Stimulated activated CD8-positive, alpha-beta memory T cell treated with anti-CD3 and anti-CD28 coated beads, Interleukin-15, amount 100 ng/mL, for 4 hours (primary cell): ENCODE measurements at places on chromosomes 2 and 18.

GRCh38 chr2:196980001-196980400 lies 53.5 kb upstream of the PGAP1 start:
- no peak for DNase-seq

- no peak for DNase-seq
Measured at GRCh38 chr2:36572719-36573059, 25.3 kb downstream of the FEZ2 start.

GRCh38 chr2:64260817-64261216 lies 116.6 kb upstream of the PELI1 start:
- DNase-seq = no peak

GRCh38 chr2:198143793-198144192 lies 339.4 kb downstream of the PLCL1 start:
- DNase-seq = no peak

DNA sequence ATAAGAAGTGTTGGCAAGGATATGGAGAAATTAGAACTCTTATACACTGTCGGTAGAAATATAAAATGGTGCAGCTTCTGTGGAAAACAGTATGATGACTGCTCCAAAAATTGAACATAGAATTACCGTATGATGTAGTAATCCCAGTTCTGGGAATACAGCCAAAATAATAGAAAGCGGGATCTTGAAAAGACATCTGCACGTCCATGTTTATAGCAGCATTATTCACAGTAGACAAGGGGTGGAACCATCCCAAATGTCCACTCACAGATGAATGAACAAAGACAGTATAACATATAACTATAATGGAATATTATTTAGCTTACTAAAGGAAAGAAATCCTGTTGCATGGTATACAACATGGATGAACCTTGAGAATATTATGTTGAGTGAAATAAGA lies 257.7 kb downstream of the TDRD15 start:
- no peak for DNase-seq

GRCh38 chr2:143603035-143603655 lies 473.9 kb downstream of the ARHGAP15 start:
- no peak for DNase-seq

DNA sequence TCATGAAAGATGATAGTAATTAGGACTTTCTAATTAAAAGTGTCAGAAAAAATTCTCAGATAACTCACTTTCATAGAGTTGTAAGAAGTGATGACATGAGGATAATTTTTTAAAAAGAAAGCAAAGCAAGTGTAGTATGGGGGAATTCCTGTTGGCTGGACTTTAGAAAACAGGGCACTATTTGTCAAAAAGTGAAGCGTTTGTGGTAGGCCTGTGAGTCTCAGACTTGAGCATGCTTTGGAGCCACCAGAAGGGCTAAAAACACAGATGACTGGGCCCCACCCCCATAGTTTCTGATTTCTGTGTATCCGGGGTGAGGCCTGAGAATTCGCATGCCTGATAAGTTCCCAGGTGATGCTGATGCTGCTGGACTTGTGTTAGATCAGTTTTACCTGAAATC lies 222.6 kb upstream of the LRRTM1 start:
- no peak for DNase-seq

GRCh38 chr2:231612109-231612455 lies 19.4 kb downstream of the TEX44 start:
- DNase-seq = no peak

DNA sequence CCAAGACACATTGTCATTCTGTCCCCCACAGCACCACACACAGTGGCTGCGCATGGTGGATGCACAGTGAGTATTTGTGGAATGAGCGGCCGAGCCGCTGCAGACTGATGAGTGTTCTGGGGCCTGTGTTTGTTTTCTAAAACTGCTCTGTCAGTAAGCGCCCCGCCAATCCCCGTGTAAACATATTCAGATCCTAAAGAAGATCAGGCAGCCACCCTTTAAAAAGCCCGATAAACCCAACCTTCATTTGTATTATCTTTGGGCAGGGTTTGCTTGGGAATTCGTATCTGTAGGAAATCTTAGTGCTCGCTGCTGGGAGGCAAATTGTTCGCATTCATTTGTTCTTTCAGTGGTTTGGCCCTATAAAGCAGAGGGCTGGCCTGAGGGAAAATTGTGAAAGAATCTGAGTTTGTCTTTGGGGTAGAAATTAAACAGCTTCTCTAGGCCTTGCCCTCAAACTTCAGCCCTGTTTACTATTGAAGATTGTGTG lies 68.6 kb downstream of the TGOLN2 start:
- no peak for DNase-seq

GRCh38 chr2:43464590-43464989 lies 131.2 kb downstream of the THADA start:
- DNase-seq = no peak

- DNase-seq = no peak
Measured at GRCh38 chr2:121633463-121633862, 15.8 kb downstream of the CLASP1 start.

DNA sequence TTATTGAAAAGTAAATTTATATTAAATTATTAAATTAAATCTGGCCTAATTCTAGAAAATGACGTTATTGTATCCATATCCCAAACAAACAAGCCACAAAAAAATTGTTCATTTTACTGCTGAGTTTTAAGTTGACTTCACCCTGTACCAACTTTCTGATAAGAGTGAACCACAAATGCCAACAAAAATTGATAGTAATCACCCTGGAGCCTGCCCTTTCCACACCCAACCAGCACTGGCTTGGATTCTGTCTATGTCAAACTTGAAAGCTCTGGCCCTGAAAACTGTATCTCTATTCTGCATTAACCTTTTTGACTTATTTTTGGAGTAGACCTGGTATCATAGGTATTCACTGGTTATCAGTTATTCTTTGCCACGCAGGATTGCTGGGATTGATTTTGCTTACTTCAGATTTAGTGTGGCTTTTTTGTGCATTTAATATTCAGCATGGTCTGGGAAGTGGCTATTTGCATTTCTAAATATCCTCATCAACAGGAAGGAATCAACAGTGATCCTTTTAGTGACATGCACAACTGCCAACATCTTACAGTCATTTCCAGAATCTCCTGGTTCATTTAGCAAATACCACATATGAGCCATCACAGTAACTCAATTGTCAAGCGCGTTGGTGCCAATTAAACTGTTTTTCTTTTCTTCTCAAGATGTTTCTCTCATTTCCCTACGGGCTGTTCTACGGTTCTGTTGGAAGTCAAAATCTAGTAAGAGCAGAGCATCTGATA lies 11.4 kb upstream of the SRBD1 start:
- no peak for DNase-seq

DNA sequence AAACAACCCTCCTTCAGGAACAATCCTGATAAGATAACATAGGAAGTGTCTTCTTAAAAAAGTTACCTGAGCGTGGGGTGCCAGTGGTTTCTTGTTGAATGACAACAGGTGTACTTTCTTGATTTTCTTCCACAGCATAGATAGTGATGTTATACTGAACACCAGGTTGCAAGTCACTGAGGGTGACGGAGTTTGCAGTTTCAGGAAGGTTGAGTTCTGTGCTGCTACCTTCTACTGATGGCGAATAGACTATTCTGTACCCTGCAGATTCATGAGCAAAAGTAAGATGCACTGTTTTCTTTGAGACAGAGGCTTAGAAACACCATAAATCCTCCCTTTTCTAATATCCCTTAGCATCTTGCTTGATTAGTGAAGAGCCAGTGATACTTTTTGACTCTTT lies 28.8 kb downstream of the FN1 start:
- DNase-seq = no peak

GRCh38 chr2:11129598-11130449 lies 25.4 kb upstream of the SLC66A3 start:
- peak; percentile 51 for DNase-seq

DNA sequence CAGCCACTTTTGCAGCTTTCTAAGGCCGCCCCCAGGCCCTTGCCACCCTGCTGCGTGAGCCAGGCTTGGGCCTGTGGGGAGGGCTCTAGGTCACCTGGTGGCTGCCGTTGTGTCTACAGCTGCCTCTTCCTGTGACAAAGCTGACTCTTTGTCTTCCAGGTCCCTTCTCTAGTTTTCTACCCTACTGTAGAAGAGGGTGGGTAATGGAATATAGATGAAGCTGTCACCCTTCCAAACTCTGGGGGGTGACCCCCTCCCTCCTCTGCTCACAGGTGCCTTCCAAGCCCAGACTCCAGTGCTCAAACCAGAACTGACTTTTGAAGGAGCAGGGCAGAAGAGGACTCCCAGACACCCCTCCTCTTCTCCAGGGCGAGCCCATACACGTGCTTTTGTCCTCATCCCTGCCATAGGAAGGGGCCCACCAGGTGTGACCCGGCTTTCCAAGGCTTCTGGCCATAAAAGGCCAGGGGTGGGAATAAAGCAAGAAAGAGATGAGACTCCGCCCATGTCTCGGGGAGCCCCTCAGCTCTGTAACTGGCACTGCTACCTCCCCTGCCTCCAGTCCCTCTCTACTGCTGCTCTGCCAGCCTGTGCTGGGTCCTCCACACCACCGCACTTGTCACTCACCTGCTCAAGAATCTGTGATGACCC lies 17.9 kb upstream of the SDC1 start:
- DNase-seq = no peak

- DNase-seq = no peak
Measured at GRCh38 chr18:55501579-55501978, 86.4 kb downstream of the TCF4 start.

DNA sequence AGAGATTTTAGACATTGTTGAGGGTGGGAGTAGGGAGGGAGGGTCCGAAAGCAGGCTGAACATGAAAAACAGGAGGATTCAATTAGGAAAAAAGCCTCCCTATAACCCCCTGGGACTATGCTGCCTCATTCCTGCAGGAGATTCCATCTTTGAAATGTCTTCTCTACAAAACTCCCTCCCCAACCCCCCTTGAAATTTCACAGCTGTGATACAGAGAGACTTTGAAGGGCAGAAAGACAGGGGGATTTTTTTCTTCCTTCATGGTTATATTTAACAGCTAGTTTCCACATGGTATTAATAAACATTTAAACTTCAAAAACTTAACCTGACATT lies 57.6 kb downstream of the TRIB2 start:
- no peak for DNase-seq

- DNase-seq = no peak
Measured at GRCh38 chr18:32803568-32803967, 30.7 kb upstream of the KLHL14 start.

DNA sequence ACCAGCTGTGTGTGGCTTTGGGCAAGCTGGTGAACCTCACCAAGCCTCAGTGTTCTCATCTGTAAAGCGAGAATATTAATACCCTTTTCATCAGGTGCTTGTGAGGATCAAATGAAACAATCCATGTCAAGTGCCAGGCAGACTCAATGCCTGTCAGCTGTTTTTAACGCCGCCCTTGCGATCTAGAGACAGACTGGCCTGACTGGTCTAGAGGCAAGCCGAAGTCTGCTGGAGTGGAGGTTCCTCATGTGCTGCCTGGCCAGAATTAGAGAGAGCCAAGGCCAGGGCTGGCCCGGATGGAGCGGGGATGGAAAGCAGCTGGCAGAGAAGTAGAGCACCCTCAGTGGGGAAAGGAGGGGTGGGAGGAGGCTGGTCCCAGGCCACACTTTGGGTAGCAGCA lies 74.5 kb upstream of the B3GNT7 start:
- DNase-seq = no peak

- no peak for DNase-seq
Measured at GRCh38 chr2:211161236-211161635, 604.8 kb downstream of the CPS1 start.

DNA sequence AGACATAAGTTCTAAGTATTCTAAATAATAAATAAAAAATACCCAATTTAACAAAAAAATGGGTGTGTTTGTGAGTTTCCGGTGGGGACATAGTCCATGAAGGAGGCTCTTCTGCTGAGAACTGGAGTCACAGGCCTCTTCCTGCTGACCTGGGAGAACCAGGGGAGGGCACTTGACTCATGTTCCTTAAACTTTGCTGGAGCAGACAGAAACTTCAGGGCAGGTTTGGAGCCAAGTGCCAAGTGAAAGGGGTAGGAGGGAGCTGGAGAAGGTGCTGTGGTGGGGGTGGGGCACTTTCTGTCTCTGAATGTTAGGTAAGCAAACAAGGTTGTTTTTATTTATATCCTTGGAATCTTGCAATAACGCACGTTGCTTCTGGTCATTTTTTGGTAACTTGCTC lies 78.8 kb upstream of the TTN start:
- DNase-seq = no peak

- DNase-seq = no peak
Measured at GRCh38 chr2:62099523-62100175, 96.3 kb upstream of the B3GNT2 start.

DNA sequence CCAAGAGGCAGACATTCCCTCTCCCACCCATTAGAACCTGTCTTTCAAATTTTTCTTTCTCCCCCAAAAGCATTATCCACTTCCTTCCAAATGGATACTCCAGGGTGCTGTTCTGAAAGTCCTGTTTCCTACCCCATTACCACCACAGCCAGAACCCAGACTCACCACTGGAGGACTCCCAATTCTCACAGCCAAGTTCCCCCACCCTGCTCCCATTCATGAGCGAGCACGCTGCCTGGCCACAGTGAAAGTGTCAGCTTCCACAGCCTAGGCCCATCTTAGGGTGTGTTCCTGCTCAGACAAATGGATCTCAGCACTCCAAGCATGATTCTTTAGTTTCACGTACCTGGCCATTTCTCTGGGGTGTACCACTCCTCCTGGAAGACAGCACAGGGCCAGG lies 3.8 kb upstream of the ANKRD53 start:
- no peak for DNase-seq

GRCh38 chr2:241692448-241692847 lies 5.8 kb upstream of the DTYMK start:
- no peak for DNase-seq

DNA sequence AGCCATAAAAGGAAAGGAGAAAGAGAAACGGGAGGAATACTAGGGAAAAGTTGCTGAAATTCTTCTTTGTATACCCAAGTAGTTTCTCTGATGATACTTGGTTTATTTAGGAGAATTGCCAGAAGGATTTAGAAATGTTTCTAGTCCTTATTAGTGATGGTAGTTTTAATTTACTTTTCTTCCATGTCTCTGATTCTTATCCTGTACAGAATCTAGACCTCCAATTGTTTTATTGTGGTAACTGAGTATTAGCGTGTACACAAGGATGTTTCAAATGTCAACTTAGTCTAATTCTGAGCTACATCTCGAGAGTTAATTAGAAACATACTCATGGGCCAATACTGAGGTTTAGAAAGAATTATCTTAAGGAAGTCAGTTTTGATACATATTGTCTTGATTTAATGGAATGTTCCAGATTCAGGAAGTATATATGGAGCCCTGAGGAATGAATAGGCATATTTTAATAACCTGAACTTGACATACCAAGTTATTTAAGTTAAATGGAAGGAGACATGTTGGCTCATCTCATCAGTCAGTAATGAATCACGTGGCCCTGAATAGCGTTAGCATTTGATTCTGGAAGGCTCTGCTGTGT lies 219.6 kb downstream of the LTBP1 start:
- no peak for DNase-seq
